Immature natural killer cell (primary cell): ENCODE measurements at places on chromosomes 16 and 17. TPM values are rescaled to one million over a fixed set of nuclear protein-coding genes. Genes with fewer than 3 reads are reported as not detected.

DNA sequence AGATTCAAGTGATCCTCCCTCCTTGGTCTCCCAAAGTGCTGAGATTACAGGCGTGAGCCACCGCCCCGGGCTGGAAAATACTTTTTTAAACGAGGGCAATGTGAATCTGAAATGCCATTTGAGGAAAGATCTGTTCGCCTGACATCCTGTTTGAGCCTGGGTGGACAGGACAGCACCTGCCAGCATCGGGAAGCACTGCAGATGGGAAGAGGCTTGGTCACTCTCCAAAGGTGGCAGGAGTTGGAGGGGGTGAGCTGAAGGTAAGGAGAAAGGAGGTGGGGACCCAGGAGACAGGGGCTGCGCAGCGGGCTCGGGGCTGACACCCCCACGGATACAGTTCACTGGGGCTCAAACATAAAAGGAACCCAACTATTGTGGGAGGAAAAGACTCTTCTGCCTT, 3.9 kb upstream of the BIRC5 start:
- no peak for DNase-seq

GRCh38 chr17:13740686-13741085, 139.0 kb upstream of the HS3ST3A1 start:
- no peak for DNase-seq

RCVRN gene
- polyA plus RNA-seq, result not detected

TLCD1 gene
- polyA plus RNA-seq, result not detected

GRCh38 chr16:66511602-66512271, 38.2 kb downstream of the TK2 start:
- no peak for DNase-seq

DNA sequence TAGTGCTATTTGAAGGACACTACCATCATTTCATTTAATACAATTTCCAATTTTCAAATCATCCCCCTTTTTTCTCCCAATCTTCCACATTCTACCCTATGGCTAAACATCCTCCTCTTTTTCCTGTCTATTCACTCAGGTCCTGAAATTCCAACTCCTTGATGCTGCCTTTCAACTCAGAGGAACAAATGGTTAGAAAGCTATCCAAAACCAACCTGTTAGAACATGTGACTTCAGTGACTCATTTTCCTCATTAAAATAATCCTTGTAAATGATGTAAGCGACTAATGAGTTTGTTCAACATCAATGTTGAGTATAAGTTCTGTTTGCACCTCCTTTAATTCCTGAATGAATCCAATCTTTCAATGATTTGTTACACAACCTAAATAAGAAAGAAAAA, 5.5 kb downstream of the PSMD12 start:
- no peak for DNase-seq

GRCh38 chr17:73719588-73720071, 75.4 kb upstream of the SDK2 start:
- DNase-seq, result no peak

DNA sequence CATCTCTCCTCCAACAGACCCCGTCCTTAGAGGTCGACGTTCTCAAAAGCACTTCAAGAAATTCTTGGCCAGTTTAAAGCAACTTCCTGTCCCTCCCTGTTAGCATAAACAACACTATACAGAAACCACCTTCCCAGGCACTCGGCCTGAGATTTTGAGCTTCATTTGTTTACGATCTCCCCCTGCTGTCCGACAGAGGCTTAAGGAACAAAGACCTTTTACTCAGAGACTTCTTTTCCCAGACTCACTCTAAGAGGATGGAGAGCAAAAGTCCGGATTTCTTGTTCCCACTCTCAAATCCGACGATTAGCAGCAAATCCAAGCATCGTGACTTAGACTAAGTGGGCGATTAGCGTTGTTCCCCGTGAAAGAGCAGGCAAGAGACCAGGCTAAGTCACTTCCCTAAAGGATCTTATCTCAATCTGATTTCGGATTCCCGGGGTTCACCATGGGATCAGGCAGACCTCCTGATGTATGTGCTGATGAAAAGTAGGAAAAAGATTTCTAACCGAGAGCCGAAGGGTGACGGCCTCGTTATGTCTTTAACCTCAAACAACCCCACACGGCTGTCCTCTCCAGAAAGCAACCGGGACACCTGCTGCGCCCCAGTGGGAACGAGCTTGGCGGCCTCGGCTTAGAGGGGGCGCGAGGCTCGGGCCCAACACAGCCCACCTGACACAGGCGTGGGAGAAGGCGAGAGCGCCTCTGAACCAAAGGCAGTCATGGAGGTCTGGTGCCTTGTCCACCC, 598 bp downstream of the INPP5K start:
- peak; percentile 63 for DNase-seq

- DNase-seq, result no peak
Measured at GRCh38 chr16:50371936-50372595, 3.3 kb upstream of the BRD7 start.

DNA sequence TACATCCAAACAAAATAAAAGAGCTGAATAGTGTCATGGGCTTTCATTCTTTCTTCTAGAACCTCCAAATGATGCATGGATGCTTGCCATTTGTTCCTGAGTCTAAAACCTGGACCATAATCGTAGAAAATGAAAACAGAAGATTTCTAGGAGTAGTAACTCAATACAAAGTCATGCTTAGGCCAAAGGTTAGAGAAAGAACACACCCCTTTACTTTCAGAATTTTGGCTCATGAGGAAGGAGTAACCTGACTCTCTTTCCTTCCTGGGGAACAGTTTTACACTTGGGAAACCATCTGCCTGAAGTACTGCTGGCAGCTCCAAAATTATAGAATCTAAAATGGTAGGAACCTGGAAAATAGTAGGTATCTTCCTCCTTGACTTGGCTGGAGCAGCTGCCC, 137.2 kb downstream of the SNX11 start:
- no peak for DNase-seq

GRCh38 chr17:70420861-70421445, 251.6 kb downstream of the KCNJ2 start:
- no peak for DNase-seq

CHCT1 gene
- polyA plus RNA-seq, result not detected
